ENCODE measurements at places on chromosomes 16 and 17.

- DNase-seq, result no peak
Measured at GRCh38 chr16:84390131-84390785, 21.9 kb downstream of the ATP2C2 start.

- no peak for DNase-seq
Measured at GRCh38 chr16:4873091-4873490, 25.8 kb downstream of the UBN1 start.

GRCh38 chr17:28717578-28718332 is at the start of gene RAB34:
RAB34 (minus strand) TSS chr17:28717868; CDS start chr17:28717266, 602 bp downstream.
- DNase-seq, result no peak

DNA sequence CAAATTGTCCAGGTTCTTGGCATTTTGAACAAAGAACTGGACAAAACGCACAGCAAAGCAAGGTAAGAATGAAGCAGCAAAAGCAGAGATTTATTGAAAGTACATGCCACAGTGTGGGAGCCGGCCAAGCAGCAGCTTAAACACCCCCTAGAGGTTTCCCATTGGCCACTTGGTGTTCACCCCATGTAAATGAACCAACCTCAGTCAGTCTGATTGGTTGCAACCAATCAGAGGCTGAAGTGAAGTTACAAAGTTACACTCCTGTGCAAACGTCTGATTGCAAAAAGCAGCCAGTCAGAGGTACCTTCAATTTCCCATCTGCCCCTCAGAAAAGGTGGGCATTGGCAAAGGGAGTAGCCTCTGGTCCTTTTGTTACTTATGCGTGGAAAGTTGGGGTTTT is 8.8 kb upstream of the ZNF263 start:
- DNase-seq, result no peak

- no peak for DNase-seq
Measured at GRCh38 chr16:67150047-67150832, 558 bp downstream of the B3GNT9 start.

- DNase-seq, result no peak
Measured at GRCh38 chr16:75701361-75701760, at the start of gene DUXB. DUXB (minus strand) TSS chr16:75701461; CDS start chr16:75701418, 43 bp downstream.

DNA sequence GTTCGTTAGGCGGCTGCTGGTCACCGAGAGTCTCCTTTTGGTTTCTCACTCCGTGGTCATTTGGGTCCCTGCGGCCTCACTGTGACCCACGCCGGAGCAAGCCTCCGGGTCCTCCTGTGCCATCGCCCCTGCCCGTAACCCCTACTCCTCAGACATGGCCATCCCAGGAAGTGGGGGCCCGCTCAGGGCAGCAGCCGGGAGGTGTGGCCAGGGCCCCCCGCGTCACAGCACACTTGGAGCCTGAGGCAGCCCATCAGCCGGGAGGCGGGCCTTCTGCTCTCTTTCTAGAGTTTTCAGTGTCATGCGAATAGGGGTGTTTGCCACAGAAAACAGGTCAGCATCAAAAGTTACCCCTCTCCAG is 7.9 kb upstream of the WFIKKN1 start:
- DNase-seq, result no peak

GRCh38 chr17:78979780-78980623 is at the start of gene LGALS3BP:
LGALS3BP (minus strand) TSS chr17:78979923; CDS start chr17:78977191, 2,732 bp downstream.
- peak; percentile 29 for DNase-seq

DNA sequence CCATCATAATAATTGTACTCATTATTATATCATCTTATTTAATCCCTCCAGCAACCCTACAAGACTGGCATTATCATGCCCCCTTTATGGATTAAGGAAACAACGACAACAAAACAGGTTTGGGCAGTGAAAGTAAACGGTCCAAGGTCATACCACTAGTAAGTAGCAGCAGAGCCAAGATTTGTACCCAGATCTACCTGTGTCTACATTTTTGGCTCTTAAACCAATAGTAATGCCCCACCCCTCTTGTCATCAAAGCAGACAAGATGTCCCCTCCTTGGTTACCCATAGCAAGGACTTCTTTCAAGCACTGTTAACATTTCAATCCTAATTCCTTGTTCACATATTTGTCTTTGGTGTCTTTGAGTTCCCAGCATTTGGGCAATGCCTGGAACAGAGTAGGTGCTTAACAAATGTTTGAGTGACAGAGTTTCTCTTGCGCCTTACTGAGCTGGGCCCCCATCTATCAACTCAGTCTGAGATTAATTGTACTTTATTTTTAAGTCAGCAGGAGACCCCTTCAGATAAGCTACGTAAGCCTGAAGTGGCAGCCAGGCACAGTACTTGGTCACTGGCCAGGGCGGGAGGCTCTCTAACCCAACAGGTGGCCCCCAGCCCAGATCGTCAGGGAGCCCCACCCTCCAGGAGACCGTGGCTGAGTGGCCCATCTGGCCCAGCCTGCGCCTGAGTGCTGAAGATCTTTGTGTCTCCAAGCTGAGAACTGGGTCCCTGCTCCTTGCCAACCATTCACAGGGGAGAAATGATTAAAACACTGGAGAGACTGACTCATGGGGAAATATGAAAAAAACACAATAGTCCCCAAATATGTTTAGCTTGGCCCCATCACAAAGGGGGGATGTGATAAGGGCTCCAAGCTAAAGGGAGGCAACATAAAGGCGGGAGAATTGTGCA is 75.8 kb downstream of the AXIN2 start:
- no peak for DNase-seq

- no peak for DNase-seq
Measured at GRCh38 chr16:2874032-2874911, 8.7 kb upstream of the FLYWCH2 start.

- DNase-seq, result peak; percentile 43
Measured at GRCh38 chr17:77959126-77959925, 823 bp downstream of the TNRC6C start.

DNA sequence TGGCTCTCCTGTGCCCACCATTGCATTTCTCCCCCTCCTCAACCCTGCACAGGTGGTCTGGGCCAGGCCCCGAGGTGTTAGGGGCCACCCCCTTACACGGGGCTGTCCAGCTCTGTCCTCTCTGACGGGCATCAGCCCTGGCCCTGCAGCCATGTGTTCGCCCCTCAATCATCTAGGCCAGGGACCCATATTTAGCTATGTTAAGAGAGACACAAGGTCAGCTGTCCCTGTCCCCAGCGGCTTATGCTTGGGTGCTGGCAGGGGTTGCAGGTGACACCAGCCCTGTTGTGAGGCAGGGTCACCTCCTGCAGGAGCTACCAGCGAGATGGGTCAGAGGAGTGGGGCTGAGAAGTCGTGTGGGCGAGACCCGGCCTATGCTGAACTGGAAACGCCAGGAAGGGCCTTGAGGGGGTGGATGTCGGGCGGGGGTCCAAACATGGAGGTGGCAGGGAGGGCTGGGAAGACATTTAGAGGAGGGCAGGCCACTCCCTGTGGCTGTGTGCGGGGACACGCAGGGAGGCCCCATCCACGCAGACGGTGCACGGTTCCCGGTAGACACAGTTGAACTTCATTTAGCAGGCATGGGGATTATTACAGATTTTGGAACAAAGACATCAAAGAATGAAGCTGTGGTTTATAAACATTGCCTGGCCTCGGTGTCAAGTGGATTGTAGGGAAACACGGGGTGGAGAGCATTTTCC is 133.2 kb upstream of the CHMP6 start:
- peak; percentile 19 for DNase-seq

DNA sequence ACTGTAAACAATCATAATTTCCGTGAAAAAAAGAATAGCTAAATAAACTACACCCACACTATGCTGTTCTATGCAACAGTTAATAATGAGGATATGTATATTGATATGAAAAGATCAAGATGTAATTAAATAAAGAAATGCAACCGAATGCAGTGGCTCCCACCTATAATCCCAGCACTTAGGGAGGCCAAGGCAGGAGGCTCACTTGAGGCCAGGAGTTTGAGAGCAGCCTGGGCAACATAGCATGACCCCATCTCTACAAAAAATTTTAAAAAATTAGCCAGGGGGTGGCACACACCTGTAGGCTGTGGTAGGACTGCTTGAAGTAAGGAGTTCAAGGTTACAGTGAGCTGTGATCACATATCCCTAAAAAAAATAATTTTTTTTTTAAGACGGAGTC is 14.9 kb downstream of the CENPV start:
- no peak for DNase-seq

GRCh38 chr17:42577140-42577531 is 393 bp downstream of the PSMC3IP start:
- DNase-seq, result no peak

Data from naive thymus-derived CD8-positive, alpha-beta T cell (primary cell).